Stimulated activated CD8-positive, alpha-beta memory T cell treated with anti-CD3 and anti-CD28 coated beads, Interleukin-7, amount 100 ng/mL, for 1 hour (primary cell): ENCODE measurements at places on chromosomes 5 and 9.

- DNase-seq: no peak
Measured at GRCh38 chr5:45741110-45741509, 44.9 kb upstream of the HCN1 start.

- DNase-seq: no peak
Measured at GRCh38 chr5:35026280-35026840, 21.4 kb downstream of the AGXT2 start.

DNA sequence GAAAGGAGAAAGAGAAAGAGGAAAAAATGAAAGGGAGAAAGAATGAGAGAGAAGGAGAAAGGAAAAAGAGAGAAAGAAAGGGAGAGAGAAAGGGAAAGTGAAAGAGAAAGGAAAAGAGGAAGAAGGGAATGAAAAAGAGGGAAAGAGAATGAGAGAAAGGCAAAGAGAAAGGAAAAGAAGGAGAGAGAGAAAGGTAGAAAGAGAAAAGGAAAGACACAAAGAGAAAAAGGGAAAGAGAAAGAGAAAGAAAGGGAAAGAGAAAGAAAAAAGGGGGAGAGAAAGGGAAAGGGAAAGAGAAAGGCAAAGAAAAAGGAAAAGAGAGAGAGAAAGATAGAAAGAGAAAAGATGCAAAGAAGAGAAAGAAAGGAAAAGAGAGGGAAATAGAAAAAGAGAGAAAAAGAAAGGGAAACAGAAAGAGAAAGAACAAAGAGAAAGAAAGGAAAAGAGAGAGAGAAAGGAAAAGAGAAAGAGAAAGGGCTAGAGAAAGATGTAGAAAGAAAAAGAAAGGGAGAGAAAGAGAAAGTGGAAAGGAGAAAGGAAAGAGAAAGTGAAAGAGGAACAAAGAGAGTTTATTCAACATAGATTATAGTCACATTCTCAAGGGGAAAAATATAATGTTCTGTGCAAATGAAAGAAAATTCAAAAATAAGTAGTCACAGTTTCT is 165.2 kb downstream of the TMEM38B start:
- no peak for DNase-seq

DNA sequence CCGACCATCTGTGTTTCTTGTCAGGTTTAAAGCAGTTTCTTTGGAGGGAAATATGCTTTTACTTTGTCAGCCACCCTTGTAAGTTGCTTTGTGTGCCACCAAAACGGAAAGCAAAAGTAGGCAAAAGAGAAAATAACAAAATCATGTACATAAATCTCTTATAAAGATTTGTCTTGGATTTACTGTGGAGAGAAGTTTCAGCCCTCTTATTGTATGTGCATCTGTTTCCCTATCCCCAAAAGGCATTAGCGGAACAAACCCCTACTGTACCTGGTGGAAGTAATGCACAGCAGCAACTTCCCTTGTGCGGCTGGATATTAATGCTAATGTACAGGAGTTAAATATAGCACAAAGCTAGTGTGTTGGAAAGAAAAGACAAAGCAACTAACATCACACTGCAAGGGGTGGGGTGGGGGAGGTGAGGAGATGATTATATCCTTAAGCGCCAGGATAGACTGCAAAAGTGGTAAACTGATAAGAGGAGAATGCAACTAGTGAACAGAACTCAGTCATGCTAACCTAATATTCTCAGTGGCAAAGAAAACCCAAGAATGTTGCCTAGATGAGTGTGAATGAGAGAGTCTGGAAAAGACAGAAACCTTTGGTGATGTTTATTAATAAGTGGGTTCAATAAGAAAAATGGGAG is 396.5 kb upstream of the MEF2C start:
- no peak for DNase-seq

GRCh38 chr5:57211039-57211438 is 37.2 kb downstream of the GPBP1 start:
- DNase-seq: no peak

DNA sequence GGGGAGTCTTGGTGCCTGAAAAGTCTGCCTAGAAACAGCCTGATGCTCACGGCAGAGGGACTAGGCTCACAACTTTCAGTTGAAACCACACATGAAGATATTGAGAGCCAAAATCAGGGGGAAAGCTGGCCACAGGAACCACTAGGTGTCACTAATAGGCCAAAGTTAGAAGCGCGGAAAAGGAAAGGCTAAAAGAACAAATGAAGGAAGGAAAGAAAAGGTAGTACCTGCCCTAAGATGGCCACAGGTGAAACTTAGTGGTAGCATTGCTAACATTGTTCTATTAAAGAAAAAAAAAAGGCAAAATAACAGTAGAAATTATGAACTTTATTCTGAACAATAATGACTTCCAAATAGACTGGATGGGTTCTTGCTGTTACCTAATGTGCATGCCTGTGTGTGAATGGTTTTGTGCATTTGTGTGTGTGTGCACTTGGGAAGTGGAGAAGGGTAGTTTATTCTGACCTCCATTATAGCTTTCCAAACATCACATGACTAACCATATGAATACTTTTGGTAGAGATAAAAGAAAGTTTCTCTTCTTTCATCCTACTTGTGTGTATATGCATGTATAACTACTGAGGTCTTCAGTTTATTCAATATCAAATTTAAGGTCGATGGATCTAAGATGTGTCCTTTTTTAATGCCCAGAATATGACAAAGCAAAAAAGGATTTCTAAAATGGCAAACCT is 2.1 kb upstream of the RFESD start:
- no peak for DNase-seq

DNA sequence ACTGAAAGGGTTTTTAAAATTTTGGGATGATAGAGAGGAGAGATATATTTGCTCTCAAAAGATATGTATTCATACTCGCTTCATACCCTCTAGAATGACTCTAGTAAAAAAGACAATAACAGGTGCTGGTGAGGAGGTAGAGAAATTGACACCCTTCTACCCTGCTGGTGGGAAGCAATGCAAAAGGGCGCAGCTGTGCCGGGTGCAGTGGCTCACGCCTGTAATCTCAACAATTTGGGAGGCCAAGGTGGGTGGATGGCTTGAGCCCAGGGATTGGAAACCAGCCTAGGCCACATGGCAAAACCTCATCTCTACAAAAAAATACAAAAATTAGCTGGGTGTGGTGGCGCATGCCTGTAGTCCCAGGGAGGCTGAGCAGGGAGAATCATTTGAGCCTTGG is 33.9 kb upstream of the NXNL2 start:
- DNase-seq: no peak

DNA sequence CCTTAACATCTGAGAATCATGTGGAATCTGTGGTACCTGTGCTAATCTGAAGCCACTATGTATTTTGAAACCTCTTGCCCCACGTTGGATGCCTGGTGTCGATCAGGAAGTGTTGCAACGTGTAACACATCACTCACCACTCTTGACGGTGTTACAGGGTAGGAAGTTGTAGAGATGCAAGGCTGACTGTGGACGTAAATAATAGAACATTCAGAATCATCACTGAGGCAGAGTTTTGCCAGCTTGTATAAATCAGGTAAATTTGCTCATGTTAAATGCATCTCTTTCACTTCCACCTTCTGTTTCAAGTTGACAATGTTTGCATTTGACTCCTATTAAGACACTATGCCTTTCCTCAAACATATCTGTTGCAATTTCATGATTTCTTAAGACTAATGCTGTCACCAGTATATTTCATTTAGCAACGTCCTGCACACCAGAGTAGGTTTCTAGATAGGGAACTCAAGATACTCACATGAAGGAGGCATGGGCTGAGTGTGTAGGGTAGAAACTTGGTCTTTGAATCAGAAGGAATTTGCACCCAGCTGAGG is 38.1 kb downstream of the BASP1 start:
- no peak for DNase-seq

DNA sequence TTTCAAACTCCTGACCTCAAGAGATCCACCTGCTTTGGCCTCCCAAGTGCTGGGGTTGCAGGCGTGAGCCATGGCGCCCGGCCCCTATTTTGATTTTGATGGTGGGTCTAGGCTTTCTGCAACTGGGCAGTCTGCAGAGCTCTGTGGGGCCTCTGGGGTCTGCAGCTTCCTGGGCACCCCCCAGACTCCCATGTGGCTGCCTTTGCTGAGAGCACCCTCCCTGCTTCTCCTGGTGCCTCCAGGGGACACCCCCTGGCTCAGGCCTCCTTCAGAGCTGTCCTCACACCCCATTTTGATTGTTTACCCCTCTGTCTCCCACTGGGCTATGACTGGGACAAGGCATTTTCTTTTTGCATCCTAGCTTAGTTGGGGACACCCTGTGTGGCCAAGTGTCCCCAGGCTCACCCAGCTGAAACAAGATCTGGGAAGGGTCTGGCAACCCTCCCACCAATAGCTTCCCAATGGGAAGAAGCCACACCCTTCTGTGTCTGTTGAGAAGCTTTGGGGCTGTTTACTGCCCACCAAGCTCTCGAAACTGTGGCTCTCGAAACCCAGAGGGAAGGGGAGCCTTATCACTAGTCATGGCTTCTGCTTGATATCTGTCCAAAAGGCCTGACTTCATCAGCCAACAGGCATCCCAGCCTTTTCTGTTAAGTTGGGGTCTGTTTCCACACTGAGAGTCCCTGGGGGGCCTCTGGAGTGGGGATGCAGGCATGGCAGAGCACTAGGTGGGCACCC is 204.4 kb upstream of the IER5L start:
- no peak for DNase-seq

DNA sequence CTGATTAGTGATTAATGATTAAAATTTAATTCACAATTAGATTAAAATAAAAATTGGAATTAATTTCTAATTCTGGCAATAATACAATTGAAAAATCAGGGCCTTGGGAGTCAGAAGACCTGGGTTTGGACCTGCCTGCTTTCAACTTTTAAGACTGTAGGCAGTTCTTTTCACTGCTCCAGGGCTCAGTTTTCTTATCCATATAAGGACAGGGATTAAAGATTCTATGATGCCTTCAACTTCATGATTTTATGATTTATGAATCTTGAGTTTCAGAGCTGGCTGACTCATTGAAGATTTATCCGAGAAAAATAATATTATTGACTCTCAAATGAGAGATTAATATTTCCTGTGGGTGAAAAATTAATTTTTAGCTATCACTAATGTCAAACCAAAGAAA is 208.6 kb upstream of the ANKH start:
- no peak for DNase-seq

DNA sequence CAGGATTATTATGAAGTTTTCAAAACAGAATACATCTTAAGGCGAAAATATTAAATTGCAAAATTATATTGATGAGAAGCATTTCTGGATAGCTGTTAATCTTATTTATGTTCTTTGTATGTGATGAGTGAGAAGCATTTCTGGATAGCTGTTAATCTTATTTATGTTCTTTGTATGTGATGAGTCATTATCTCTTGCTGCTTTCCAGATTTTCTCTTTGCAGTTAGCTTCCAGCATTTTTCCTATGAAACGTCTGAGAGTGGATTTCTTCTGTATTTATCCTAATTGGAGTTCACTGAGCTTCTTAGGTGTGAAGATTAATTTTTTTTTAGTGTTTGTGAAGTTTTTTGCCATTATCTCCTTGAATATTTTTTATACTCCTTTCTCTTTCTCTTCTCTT is 8.2 kb downstream of the TMEM232 start:
- DNase-seq: no peak

- no peak for DNase-seq
Measured at GRCh38 chr5:144002876-144003275, 167.6 kb downstream of the YIPF5 start.

DNA sequence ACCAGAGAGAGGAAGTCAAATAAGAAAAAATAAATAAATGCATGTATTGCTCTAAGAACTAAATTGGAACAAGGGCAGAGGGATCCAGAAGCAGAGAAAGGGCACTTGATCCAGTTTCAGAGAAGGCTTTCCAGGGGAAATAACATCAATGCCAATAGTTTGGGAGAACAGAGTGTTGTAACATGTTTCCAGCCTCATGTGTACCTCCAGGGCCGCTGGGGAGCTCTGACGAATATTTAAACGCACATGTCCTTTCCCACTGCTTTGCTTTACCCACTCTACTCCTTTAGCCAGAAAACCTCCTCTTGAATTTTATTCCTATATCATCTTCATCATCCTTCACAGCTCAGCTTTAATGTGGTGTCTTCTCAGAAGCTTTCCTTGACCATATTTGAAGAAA is 233.7 kb downstream of the ENC1 start:
- no peak for DNase-seq

- no peak for DNase-seq
Measured at GRCh38 chr5:157371655-157372471, 88.2 kb upstream of the NIPAL4 start.

DNA sequence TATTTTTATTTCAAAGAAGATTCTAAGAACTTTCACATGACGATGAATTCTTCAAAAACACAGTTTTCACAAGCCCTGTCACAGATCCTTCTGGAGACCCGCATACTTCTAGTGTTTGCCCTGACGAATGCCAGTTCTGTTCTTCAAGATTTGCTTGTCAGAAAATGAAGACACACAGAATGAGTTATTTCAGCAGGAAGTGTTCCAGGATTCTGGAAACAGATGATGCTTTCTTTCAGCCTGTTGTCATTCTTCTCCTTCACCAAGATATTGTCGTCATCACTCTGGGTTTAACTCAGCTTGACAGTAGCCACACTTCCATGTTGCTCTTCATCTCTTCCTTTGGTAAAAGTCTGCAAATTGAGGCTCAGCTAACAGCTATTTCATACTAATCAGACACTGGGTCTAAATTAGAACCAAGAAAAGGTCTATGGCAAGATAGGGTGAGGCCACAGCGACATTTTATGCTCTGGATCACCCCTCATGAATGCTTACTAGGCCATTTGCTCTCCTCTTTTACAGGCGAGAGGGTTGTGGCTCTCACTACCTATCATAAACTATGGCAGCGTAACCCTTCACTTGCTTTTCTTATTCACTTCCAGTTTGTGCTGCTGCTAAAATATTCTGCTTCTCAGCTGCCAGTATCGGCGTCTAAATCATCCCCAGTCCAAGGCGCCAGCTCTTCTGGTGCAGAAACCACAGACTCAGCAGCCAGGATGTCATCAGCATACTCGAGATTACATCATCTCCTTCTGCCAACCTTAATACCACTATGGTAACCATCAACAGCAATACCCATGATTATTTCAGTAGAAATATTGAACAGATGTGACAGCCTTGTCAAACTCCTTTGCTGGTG is 159.6 kb upstream of the TBCA start:
- no peak for DNase-seq

DNA sequence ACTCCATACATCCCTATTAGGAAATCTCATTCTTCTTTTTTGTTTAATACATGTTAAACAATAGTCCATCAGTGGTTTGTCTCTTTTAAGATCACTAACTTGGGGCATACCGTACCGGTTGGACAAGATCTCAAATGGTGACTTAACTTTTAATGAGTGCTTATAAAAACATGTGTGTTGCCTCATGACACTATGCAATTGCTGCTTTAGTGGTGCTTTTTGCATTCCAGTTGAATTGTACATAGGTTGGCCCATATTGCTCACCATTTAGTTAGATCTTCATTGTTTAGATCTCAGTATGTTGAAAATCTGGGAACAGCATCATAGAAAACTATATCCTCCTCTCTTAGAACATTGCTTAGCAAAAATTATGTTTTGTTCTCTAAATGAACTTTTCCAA is 17.8 kb downstream of the C9orf85 start:
- DNase-seq: no peak

GRCh38 chr5:3789519-3790193 is 194.0 kb downstream of the IRX1 start:
- DNase-seq: no peak

DNA sequence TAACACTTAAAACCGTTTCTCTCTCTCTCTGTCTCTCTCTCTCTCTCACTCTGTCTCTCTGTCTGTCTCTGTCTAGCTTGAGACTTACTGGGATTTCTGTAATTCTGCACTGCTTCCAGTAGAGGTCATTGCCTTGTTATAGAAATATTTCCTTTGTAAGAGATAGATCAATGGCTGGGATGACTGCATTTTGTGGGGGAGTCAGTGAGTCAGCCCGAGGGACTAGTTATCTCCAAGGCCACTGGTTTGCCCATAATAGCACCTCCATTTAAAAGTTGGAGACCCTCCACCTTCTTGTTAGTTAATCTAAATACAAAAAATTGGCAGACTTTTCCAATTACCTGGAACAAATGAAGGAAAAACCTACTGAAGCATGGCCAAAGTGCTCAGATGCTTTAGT is 547.2 kb downstream of the LRRC70 start:
- no peak for DNase-seq
